ENCODE measurements at places on chromosomes 13 and 19. TPM values are rescaled to one million over a fixed set of nuclear protein-coding genes. Genes with fewer than 3 reads are reported as not detected.

DNA sequence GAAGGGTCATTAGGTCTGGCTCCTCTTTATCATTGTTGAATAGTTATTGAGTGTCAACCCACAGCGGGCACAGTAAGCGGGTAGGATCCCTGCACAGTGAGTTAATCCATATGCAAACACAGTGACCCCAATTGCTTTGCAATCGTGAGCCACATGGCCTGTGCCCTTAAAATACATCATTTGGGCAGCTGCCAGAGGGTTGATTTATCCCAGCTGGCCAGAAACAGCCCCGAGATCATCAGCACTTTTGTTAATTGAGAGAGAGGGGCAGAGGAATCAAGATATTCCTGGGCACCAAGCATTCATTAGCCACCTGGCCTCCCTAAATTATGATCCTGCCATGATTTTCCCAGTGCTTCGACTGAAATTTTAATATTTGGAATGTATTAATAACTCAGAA is 9.8 kb upstream of the CNMD start:
- no peak for DNase-seq

The TEX26 gene
- total RNA-seq, result not detected

GRCh38 chr13:93951108-93951507 is 528.4 kb downstream of the DCT start:
- DNase-seq, result no peak

The FFAR3 gene
- total RNA-seq, result not detected

- peak; percentile 77 for DNase-seq
These were observed at the start of gene LYL1 for GRCh38 chr19:13102666-13103580. LYL1 (minus strand) TSS chr19:13102858; CDS start chr19:13101171, 1,687 bp downstream.

- DNase-seq, result no peak
These were observed 45.3 kb downstream of the RFC3 start for GRCh38 chr13:33863188-33863789.

DNA sequence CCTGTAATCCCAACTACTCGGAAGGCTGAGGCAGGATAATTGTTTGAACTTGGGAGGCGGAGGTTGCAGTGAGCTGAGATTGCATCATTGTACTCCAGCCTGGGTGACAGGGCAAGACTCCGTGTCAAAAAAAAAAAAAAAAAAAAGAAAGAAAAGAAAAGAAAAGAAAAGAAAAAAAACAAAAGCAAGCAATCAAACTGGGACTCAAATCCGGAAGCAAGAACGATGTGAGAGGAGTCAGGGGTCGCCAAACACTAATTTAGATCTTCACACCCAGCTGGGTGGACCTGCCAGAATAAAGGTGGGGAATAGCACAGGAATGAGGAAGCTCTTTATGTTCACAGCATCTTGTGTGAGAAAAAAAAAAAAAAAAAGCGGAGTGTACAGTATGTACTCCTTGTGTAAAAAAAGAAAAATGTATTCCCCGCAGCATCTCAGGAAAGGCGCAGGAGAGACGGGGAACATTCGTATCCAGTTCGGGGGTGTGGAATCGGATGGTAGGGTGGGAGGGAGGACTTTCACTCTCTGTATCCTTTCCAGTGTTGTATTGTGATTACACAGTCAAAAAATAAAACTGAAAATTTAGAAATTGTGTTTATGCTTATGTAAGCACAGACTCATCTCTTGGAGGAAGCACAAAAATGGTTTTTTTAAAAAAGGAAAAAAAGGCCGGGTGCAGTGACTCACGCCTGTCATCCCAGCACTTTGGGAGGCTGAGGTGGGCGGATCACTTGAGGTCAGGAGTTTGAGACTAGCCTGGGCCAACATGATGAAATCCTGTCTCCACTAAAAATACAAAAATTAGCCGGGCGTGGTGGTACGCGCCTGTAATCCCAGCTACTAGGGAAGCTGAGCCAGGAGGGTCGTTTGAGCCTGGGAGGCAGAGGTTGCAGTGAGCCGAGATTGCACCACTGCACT is 7.6 kb downstream of the DNAJB1 start:
- DNase-seq, result no peak

The PIK3R2 gene
- 53.8 TPM for total RNA-seq

- no peak for DNase-seq
These were observed 1.5 kb upstream of the IGSF23 start for GRCh38 chr19:44611812-44612295.

Measured in H1 (cell line).